ENCODE measurements at places on chromosomes 1 and 21.

GRCh38 chr21:28975397-28975796 is 17.3 kb downstream of the LTN1 start:
- DNase-seq: no peak

DNA sequence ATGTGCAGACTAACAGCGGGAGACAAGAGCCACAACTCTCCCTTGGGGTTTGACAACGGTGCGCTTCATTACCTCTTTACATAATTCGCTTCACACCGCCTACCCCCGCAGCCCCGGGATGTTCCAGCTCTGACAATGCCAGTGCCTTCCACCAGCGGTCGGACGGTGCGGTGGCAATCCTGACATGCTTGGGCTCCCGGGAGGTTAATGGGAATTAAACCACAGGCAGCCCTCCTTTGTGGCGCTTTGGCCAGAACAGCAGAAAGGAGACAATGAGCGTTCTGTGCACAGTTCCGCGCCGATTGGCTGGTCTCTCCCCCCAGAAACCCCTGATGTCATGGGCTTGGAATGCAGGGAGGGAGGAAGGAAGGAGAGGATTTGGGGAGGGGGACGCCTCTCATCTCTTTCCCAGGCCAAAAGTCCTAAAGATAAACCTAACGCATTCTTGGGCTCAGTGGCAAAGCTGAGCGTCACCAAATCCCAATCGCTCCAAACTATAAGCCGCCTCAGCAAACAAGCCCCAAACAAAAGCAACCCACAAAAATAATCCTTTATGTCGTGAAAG is 1.3 kb downstream of the CNN3 start:
- DNase-seq: peak; percentile 83

DNA sequence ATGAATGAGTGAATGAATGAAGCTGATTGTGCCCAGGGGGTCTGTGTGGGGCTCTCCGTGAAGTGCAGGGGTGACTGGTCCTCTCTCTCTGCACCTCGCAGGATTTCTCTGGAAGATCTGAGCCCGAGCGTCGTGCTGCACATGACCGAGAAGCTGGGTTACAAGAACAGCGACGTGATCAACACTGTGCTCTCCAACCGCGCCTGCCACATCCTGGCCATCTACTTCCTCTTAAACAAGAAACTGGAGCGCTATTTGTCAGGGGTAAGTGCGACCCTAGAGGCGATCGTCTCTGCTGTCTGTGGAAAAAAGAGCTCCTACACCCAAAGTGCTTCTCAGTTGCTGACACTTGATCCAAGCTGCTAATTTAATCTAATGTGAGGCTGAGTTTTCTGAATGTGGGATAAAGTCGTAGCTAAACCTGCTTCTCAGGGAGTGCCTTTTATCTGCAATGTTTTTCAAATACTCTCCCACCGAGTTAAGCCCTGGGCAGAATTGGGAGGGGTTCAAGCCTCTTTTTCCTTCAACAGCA is 101.7 kb downstream of the HUNK start:
- DNase-seq: no peak

GRCh38 chr1:197438010-197438790 is 170.1 kb downstream of the CRB1 start:
- no peak for DNase-seq

All from type B pancreatic cell (in vitro differentiated cells).